ENCODE measurements at places on chromosomes 4 and X.

- no peak for DNase-seq
Observed at GRCh38 chr4:1417522-1418390, 11.5 kb upstream of the NKX1-1 start.

DNA sequence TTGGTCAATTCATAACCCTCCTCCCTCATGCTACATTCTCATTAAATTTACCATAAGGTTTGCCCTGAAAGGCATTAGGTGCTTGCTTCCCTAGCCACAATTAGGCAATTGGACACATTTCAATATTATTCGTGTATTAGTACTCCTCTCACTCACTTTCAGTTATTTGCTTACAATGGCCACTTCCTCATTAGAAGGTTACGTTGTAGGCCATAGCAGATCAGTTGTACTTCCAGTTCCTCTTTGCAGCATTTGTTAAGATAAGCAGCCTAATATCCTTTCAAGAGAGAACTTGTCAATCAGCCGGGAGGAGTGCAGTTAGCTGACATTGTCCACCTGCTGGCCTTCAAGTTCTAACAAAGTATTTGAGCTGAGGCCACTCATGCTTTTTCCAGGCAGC is 1017.2 kb downstream of the PCDH7 start:
- DNase-seq = no peak

- DNase-seq = no peak
Observed at GRCh38 chr4:55753856-55754255, 65.7 kb upstream of the EXOC1L start.

DNA sequence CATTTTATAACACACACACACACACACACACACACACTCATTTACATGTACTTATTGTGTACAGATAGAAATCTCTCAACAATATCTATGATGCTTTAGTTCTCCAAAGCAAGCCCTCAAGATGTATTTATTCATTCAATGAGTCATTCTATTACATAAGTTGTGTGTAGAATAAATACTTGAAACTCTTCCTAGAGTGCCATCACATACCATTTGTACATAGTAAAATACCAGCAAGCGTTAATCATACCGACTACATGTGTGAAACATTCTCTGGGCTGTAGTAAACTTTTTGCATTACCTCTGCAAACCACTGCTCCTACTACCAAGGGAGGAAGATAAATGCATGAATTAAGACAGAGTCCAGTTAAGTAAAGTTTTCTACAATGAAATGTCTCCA is 70.9 kb downstream of the EPHA5 start:
- DNase-seq = no peak

DNA sequence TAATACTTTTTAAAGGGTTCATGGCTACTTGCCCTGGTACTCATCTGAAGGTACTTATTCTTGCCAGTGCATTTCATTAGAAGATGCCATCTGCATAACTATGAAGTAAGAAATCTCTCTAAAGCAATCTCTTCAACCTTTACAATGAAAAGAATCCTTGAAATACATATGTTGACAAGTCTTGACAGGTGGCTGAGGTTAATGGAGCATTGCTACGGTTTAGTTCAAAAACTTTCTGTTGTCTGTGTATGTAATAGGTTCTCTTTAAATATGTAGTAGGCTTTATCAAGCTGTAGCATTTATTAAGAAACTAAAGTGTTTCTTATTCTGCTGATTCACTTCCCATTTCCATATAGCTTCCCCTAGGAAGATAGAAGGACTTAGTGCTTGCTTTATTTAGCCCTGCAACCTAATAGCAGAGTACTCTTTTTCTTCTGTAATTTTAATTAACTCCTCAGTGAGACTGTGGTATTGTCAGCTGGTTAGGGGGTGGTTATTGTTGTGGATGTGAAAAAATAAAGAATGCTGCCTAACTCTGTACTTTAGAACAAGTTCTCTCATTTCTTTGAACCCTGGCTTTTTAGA is 39.3 kb downstream of the SLAIN2 start:
- no peak for DNase-seq

- no peak for DNase-seq
Observed at GRCh38 chrX:10574663-10575062, 45.7 kb downstream of the MID1 start.

DNA sequence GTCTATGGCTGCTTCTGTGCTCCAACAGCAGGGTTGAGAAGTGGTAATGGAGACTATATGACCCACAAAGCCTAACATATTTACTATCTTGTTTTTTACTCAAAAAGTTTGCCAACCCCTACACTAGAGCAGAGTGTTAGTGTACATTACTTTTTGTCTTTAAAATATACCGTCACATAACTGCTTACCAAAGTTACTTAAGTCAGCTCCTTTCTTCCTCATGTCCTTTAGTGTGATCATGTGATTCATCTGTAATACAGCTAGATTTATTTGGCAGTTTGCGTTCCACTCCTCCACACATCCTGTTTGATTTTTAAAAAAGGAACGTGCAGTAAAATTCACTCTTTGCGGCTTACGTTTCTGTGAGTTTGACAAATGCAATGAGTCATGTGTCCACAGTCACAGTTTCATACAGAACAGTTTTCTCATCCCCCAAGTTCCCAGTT is 162.4 kb upstream of the GPRIN3 start:
- DNase-seq = no peak

GRCh38 chrX:70039758-70040157 is 10.0 kb downstream of the AWAT2 start:
- DNase-seq = no peak

GRCh38 chr4:154456240-154456639 is 35.4 kb downstream of the DCHS2 start:
- no peak for DNase-seq
